ENCODE measurements at places on chromosomes 7 and 10. TPM values are rescaled to one million over a fixed set of nuclear protein-coding genes. Genes with fewer than 3 reads are reported as not detected.

- DNase-seq = no peak
Measured at GRCh38 chr7:84060760-84061261, 133.8 kb downstream of the SEMA3A start.

DNA sequence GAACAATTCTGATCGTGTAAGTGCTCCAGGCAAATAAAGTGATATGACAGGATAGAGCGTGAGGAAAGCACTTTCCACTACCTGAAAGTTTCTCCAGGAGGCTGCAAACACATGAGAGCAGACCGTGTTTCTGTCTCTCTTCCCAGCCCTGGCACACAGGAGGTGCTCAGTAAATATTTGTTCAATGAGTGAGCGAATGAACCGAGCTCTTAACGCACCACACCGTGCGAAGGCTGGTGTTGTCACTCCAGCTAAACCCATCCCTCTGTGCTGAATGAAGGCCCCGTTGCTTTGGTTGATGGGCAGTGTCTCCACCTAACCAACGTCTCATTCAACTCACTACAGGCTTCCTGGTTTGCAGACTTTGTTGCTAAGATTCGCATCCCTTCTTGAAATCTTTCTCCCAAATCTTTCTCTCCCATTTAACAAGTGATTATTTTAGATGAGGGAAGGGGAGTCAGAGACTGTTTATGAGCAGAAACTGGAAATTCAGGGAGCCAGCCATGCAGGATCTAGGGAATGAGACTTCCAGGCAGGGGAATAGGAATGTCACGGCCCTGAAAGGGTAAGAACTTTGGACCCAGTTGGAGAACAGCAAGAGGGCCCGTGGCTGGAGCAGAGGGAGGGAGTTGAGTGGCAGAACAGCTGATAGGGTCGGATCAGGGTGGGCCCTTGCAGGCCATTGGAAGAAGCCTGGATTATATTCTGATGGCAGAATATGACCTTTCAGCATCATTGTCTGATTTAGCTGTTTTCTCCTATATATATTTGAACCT, 282.6 kb downstream of the CAMK1D start:
- no peak for DNase-seq

DNA sequence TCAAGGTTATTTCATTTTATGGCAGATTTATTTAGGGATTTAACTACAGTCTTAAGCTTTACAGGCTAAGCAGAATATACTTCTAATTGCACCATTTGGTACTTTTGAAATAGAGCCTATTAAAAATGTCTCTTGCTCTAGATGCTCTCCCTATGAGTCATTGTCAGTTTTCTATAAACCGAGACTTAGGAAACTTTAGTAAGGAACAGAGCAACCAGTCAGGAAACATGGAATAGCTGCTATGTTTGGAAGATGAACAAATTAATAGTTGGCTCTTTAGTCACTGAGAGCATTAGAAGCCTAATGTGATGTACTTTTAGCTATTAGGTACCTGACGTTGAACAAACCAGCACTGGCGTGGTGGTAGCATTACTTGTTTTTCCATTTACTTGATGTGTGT, 35.3 kb downstream of the INPP5F start:
- DNase-seq = no peak

- DNase-seq = no peak
Measured at GRCh38 chr10:133109711-133110110, 22.0 kb downstream of the ADGRA1 start.

SEMA3E gene
- 12.6 TPM for polyA plus RNA-seq

DNA sequence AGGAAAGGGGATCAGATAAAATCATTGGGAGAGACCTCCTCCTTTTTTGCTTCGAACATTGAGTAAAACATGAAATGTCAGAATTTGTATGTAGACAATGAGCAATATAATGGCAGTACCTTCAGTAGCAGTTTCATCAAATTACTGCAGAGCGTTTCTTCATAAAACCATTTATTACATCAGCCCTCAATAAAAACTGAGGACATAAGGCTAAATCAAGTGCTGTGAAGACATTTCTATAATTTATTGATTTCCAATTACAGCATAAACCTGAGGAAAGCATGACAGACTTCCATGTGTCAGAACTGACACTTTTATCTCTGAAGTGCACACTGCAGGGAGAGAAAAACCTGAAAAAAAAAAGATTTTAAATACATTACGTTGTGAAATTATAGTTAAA, 172.6 kb upstream of the ZNF804B start:
- no peak for DNase-seq

DNA sequence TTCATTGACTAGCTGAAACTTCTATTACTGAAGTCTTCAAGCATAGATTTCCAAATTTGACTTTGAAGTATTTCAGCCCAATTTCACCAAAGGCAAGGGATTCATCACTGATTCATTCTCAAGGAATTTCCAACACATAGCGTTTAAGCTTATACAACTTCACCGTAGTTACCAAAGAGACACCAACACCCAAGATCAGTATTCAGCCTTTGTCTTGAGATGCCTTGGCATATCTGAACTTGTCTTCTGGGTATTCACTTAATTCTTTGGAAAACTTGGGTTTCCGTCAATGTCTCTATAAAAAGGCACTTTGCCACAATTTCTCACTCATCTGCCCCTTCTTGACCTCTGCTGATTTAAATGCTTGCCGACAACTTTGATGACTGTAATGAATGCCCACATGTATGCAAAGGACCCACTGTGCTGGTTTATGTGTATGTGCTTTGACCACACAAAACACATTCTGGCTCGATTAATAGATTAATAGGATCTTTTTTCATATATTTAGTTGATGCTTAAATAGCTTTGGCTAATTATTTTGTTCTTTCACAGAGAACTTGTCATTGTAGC, 49.6 kb downstream of the TES start:
- DNase-seq = no peak

- DNase-seq = no peak
Measured at GRCh38 chr7:24337180-24337579, 53.2 kb downstream of the NPY start.

- no peak for DNase-seq
Measured at GRCh38 chr7:42103456-42103855, 133.6 kb downstream of the GLI3 start.

- no peak for DNase-seq
Measured at GRCh38 chr10:17215782-17216122, 12.3 kb upstream of the VIM start.

- DNase-seq = no peak
Measured at GRCh38 chr10:80760914-80761371, 223.2 kb downstream of the SH2D4B start.

CXCL12 gene
- 49.2 TPM for polyA plus RNA-seq

GRCh38 chr7:10412422-10413019, 561.2 kb upstream of the PHF14 start:
- peak; percentile 23 for DNase-seq

DNA sequence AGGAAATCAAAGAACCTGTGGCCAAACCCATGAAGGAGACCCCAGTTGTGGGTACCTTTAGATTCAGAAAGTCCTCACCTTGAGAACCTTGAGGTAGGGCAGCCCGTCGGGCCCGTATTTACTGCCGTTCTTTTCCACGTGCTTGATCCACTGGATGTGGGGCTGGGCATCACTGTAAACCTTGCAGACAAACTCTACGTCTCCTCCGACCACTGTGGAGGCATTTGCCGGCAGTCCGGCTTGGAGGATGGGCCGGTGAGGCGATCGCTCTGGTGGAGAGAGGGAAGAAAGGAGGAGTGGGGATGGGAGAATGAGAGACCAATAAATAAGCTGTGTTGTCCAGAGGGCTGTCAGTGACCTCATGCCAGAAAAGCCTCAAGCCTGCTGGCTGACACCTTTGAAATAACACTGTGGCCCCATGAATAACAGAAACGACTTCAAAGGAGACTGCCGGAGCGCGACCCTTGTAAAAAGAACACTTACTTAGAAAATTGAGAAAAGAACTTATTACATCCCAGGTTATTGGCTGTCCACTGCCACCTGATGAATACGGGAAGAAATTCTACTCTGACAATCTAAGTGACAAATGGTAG, 78.2 kb downstream of the FGFR2 start:
- DNase-seq = no peak

ACBD7 gene
- 0.15 TPM for polyA plus RNA-seq

DNA sequence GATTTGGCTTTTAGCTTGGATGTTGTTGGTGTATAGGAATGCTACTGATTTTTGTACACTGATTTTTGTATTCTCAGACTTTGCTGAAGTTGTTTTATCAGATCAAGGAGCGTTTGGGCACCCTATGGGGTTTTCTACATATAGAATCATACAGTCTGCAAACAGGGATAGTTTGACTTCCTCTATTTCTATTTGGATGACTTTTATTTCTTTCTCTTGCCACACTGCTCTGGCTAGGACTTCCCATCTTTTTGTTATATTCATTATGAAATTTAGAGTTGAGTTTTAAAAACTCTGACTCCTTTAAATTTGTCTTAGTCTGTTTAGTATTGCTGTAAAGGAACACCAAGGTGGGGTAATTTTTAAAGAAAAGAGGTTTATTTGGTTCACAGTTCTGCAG, 4.7 kb downstream of the ZNF786 start:
- DNase-seq = no peak

- no peak for DNase-seq
Measured at GRCh38 chr7:27564881-27565482, 97.7 kb downstream of the HIBADH start.

DNA sequence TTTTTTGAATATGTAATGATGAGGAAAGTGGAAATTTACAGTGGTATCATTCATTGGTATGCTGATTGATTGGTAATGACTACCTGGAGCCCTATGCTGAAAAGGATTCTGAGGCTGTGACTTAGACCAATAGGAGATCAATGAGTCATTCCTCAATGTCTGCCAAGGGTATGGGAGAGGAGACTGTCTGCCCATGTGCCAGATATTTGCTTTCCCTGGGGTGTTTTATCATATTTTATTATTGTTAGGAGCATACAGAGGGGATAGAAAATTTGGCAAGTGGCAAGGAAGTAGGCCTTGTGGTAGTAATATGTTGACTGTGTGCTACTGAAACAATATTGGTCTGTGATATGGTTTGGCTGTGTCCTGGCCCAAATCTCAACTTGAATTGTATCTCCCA, 54.8 kb downstream of the ASAH2B start:
- DNase-seq = no peak

GRCh38 chr7:1226186-1226901, 6.3 kb upstream of the UNCX start:
- no peak for DNase-seq

- no peak for DNase-seq
Measured at GRCh38 chr7:135409845-135410542, 99.9 kb downstream of the CNOT4 start.

GRCh38 chr7:89775459-89775858, 378.8 kb upstream of the STEAP1 start:
- no peak for DNase-seq

GRCh38 chr10:35712486-35712885, 70.4 kb upstream of the FZD8 start:
- no peak for DNase-seq

C10orf105 gene
- 0.11 TPM for polyA plus RNA-seq

DNA sequence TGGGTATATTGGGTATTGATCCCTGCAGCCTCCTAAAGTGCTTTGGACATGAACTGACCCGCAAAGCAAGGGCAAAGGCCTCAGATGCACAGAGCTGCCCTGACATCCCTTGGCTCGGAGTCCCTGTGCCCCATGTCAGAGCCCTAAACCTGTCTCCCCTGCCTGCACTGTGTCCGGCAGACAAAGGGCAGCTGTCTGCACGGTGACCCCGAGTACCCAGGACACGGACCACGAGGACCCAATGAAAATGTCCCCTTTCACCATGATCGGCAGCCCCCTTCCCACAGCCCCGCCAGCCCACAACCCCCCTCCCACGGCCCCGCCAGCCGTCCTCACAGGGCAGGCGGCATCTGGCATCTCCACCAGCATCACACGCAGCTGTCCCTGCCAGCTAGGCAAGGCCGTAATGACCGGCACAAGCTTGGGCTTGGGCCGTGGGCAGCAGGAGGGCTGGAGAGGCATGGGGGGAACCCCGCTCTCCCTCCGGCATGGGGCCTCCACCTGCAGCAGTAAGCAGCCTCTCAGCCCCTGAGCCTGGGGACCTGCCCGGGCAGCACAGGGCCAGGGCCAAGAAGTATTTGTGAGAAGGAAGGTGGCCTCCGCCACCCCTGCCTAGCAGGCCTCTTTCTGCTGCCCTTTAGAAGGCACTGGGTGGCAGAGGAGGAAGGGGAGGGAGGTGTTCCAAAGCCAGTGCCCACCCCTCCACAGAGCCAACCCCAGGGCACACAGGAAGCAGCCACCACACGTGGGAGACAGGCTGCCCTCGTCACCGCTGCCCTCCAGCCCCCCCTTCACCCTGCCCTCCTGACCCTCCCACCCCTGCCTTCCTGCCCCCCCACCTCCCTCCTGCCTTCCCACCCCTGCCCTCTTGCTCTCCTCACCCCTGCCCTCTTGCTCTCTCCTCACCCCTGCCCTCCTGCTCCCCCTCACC, 10.1 kb downstream of the NUDT1 start:
- DNase-seq = no peak

- DNase-seq = no peak
Measured at GRCh38 chr7:26649388-26649787, 215.0 kb downstream of the SKAP2 start.

COL13A1 gene
- 5.7 TPM for polyA plus RNA-seq

DNA sequence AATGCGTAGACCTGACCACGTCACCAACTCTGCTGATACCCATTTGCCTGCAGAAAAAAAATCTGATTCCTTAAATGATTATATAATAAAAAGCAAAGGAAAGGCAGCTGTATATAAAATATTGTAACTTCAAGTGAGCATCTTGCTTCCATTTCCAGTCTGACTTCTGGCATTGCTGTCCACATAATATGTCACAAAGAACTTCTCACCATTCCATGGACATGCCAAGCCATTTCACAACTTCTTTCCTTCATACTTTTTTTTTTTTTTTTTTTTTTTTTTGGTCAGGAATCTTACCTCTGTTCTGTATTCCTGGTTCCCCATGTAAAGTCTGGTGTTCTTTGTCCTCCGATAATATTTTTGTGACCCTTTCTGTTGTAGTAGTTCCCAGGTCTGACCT, 165.5 kb downstream of the SND1 start:
- no peak for DNase-seq

DNA sequence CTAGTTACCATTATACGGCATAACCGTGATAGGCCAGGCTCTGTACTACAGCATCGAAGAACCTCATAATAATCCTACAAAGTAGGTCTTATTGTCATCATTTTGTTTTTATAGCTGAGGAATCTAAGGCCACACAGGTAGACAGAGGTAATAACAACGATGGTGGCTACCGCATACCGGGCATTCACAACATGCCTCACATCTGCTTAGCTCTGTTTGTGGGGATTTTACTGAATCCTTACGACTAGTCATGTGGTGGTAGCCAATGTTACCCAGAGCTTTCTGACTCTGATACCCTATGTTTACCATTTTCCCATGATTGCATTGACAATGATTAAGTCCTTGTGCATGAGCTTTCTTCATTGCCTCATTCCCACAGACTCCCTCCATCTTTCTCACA, 269.4 kb downstream of the TCF7L2 start:
- DNase-seq = no peak

GRCh38 chr7:87448388-87448787, 27.1 kb downstream of the ABCB4 start:
- no peak for DNase-seq

- DNase-seq = no peak
Measured at GRCh38 chr10:91883549-91884444, 25.5 kb downstream of the FGFBP3 start.

DOCK4 gene
- polyA plus RNA-seq = 5.9 TPM

- no peak for DNase-seq
Measured at GRCh38 chr10:71561003-71561574, 158.5 kb downstream of the C10orf105 start.

All from urinary bladder (tissue), 4 donors.